ENCODE measurements at places on chromosomes 12 and 14.

- DNase-seq, result peak; percentile 46
Measured at GRCh38 chr14:50785457-50786063, 45.4 kb downstream of the NIN start.

DNA sequence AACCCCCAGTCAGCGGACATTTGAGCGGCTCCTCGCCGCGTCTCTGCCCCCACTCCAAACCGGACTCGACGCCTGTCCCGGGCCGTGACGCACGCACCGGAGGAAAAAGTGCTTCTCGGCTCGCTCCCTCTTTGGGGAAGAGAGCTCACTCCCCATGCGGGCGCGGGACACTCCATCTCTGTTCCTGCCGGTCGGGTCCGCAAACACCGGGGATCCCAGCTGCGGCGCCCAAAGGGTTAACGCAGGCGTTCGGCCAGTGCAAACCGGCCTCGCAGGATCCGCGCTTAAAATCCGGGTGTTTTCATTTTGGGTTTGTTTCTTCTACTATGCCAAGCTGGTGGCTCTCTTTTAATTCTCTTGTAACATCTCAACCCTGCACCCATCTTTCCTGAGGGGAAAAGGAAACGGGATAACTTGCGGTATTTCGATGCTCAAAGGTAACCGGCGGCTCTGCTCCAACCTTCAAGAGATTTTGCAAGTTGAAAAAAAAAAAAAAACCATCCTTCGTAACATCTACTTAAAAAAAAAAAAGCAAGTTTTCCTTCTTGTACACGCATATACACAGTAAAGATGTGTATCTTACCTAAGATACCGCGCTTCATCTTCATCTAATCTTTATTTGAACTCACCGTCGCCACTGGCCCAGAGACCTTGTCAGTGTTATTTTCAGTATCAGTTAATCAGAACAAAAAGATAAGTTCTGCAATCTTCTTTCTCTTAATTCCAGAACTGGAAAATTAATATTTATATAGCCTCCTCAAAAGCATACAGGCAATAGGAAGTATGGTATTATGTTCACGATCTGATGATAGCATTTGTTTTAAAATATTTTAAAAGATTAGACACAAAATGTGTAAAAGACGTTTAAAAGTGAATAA, 1.6 kb upstream of the ATP2B1 start:
- peak; percentile 33 for DNase-seq

- DNase-seq, result no peak
Measured at GRCh38 chr14:103519837-103520212, 2.8 kb downstream of the CKB start.

DNA sequence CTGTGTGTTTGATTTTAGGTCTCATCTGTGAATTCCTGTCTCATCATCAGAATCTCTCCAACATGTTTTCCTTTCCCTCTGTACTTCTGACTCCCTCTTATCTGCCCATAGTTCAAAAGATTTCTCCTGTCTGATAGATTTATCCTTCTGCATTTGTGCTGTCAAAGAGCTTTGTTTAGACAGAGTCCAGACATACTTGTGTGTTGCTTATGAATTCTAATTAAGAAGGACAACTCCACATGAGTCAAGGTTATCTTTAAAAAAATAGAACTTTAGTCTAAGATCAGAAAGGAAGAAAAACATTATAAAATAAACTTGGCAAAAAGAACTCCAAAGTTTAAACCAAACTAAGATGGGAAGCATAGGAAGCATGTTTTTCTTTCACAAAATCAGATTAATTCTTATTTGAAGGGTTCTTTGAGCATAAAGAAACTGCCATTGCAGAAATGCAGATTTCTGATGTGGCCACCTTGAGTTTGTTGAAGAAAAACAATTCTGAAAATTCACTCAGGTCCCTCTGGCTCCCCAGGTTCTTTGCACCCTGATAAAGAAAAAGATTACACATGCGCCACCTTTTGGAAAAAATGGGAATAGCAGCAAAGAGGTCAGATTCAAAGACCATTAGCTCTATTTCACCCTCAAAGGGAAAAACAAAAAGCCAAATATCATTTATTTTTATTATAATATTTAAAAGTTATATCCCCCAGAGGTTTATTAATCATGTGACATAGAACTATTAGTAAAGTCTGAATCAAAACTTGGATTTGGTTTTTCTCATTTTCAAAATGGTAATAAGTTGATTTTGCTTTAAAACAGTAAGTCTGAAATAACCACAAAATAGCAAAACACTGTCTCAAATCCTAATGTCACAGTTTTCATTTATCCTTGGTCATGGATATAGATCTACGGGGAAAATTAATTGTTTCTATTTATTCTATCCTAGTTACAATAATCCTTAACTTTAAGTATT, 143.7 kb upstream of the DCN start:
- peak; percentile 23 for DNase-seq

- DNase-seq, result no peak
Measured at GRCh38 chr14:65229748-65230728, 127.7 kb upstream of the MAX start.

DNA sequence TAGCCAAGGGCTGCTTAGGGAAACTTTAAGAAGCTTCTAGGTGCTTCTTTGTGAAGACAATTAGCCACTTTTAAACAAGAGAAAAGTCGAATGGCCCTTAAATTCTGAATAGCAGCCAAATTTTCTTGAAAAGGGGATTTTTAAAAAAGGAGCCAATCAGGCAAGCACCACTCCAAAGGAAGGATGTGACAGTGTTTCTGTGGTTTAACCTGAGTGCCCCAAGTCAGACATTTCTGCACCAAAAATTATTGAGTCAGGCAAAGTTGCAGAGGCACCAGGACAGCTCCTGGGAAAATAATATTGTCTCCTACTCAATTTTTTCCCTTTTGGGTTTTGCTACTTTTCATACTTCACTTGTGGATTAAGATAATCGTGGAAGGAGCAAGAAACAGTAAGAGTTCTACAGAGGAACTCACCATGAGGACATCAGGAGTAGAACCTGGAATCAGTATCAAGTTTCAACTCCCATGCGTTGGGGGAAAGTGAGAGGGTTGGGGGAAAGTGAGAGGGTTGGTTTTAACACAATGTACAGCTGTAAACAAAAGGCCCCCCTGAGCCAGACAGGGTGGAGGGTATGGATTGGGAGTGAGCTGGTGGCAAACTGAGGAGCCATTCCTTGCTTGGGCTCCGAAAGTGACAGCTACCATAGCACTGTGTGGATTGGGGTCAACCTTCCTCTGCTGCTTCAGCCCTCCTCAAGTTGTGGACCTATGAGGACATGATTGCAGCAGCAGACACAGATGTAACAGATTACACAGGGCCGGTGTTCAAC, 90.8 kb downstream of the SLC38A1 start:
- DNase-seq, result no peak

- DNase-seq, result peak; percentile 95
Measured at GRCh38 chr14:104202259-104203070, 64.1 kb downstream of the KIF26A start.

DNA sequence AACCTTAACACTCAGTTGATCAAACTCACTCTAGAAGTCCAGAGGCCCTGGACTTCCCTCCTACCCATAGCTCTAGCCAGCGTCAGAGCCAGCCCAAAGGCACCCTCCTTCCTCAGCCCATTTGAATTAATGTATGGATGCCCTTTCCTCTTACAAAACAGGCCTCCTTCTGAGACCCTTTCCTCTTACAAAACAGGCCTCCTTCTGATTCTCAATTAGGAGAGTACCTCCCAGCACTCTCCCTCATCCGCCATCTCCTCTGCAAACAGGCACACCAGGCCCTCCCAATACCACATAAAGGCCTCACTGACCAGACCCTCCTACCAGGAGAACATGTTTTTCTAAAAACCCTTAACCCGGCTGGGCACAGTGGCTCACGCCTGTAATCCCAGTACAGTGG, 65.7 kb downstream of the MOK start:
- DNase-seq, result no peak

GRCh38 chr12:94702696-94703095, 52.3 kb upstream of the TMCC3 start:
- DNase-seq, result no peak

- DNase-seq, result no peak
Measured at GRCh38 chr12:52231305-52232202, 1.5 kb upstream of the KRT7 start.

- no peak for DNase-seq
Measured at GRCh38 chr12:68446901-68447796, 115.0 kb upstream of the MDM1 start.

GRCh38 chr12:53443955-53444354, 2.4 kb downstream of the PRR13 start:
- no peak for DNase-seq

- no peak for DNase-seq
Measured at GRCh38 chr14:52266782-52267181, 716 bp upstream of the PTGDR start.

GRCh38 chr14:94612174-94612573, at the start of gene SERPINA3:
Gene SERPINA3 (plus strand): TSS chr14:94612391. CDS start chr14:94614442, 2,051 bp downstream.
- DNase-seq, result no peak

DNA sequence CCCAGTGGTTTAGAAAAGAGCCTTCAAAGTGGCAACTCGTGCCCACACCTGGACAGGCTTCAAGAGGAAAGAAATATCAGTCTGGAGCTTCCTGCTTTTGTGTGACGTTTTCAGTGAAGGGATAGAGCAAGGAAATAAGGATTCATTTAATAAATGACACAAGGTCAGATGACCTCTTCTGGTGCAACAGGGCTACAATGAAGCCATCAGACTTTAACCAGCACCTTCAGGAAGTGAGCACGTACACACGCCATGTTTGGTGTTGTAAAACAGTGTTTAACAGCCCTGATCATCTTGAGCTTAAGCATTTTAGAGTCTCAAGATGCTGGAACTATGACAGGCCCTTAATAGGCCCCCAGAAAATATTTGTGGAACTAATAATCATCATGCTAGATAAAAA, 59.1 kb downstream of the CCDC60 start:
- DNase-seq, result no peak

DNA sequence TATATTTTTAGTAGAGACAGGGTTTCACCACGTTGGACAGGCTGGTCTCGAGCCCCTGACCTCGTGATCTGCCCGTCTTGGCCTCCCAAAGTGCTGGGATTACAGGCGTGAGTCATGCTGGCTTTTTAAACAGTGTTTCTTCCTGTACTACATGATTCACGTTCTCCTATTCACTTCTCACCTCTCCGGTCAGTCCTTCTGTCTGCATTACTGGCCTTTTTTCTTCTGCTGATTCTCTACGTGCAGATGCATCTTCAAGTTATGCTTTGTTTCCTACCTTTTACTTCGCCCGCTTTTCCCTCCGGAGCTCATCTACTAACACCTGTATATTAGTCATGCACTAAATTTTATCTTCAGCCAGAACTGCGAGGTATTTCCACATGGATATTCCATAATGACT, 296.2 kb upstream of the FLRT2 start:
- DNase-seq, result no peak

GRCh38 chr14:42475289-42475688, 868.6 kb downstream of the LRFN5 start:
- DNase-seq, result no peak

DNA sequence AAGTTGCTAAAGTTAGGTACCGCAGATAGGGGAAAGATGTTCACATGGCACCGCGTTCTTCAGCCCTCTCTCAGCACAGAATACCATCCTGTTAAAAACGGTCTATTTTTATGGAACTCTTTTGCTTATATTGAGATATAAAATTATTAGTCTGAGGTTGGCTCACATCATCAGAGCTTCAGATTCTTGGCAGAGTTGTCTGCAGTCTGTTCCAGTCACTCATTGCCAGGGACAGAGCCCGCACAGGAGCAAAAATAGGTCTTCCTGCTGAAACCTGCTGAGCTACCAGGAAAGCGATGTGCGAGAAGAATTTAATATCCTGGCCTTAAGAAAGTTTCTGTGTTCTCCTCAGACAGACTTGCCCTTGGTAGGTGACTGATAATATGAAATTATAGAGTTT, 249.8 kb downstream of the VRK1 start:
- DNase-seq, result no peak

- no peak for DNase-seq
Measured at GRCh38 chr12:124556074-124556466, 11.3 kb downstream of the NCOR2 start.
